Ascending aorta (tissue), 2 donors: ENCODE measurements at places on chromosomes 16 and 17. TPM values are rescaled to one million over a fixed set of nuclear protein-coding genes. Genes with fewer than 3 reads are reported as not detected.

- no peaks in the 10 kb centered on the region for H3K27me3 ChIP-seq
- no peak overlapping the region for H3K27ac ChIP-seq
- no peaks in the 10 kb centered on the region for H3K36me3 ChIP-seq
Observed at GRCh38 chr17:19714542-19715411, 1.6 kb downstream of the SLC47A2 start.

DNA sequence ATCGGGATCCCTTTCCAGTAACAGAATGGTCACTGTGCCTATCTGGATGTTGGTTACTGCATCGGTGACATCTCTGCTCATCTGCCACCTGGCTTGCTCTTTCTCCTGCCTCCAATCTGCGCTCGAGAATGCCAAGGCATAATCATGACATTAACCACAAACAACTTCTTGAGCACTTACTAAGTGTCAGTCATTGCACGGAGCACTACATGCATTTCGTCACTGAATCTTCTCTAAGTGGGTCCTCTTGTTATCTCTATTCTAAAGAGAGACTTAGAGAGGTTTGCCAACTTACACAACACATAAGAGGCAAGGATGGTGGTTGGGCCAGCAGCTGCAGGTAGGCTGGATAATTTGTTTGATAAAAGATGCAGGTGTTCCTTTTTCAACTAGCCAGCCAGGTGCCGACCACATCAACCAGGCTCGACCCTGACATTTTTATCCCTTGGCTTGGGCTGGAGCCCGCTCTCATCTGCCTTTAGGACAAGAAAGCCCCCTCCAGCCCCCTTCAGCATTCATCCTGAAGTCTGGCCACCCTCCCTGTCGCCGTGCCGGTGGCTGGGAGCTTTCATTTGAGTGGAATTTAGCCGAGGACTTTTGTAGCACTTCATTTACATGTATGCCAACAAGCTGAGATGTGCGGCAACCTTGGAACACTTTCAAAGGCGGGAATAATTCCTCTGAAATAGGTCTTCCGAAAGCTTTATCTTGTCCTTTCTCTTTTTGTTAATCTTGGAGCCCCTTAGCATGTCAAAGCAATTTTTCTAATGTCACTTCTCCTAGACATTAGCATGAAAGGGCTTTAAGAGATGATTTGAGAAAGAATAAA, 89.3 kb upstream of the NKD1 start:
- H3K27me3 ChIP-seq, result no peaks in the 10 kb centered on the region
- no peaks in the 10 kb centered on the region for H3K4me1 ChIP-seq
- no peak overlapping the region for H3K27ac ChIP-seq
- H3K4me3 ChIP-seq, result no peak overlapping the region
- no peaks in the 10 kb centered on the region for H3K36me3 ChIP-seq

NLK gene
- total RNA-seq, result 37.8 TPM

SOCS3 gene
- total RNA-seq, result 620 TPM
